ENCODE measurements at places on chromosomes 2 and 18.

GRCh38 chr2:109532728-109533076 is 81.1 kb downstream of the SEPTIN10 start:
- DNase-seq, result no peak

DNA sequence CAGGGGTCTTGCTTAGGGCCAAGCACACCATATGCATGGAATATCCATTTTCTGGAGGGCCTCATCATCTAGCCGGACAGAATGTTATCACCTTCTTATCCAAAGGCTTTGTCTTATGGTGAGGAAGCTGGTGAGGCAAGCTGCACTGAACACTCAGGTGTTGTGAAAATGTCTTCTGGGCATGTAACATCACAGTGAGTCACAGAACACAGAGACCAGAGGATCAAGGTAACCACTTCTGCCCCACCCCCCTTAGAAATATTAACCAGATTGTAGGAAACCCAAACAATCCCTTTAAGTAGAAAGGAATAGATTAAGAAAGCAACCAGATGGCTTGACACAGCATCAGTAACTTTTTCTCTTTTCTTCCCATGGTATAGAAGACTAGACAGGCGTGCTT is 51.1 kb downstream of the MYO5B start:
- DNase-seq, result no peak

- no peak for DNase-seq
These were observed 110.2 kb upstream of the TRIB2 start for GRCh38 chr2:12606472-12607000.

DNA sequence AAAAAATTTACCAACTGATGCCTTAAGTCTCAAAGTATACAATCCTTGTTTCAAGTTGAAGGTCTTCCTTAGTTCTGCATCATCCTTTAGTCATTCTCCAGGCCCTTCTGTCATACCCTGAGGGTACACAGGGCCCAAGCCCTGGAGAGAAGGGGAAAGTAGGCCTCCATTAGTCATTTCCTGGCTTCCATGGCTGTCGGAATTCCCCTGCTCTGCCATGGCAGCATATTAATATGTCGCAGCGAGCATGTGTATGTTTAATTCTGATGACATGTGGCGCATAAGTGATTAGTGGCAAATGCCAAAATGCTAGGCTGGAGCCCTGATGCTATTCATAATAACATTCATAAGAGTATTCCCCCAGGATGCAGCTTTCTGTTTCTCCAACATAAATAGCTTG is 22.1 kb downstream of the GPR39 start:
- DNase-seq, result no peak

GRCh38 chr2:37911296-37911873 is 13.7 kb upstream of the RMDN2 start:
- no peak for DNase-seq

- DNase-seq, result no peak
These were observed 393.9 kb upstream of the ACVR2A start for GRCh38 chr2:147450661-147451510.

DNA sequence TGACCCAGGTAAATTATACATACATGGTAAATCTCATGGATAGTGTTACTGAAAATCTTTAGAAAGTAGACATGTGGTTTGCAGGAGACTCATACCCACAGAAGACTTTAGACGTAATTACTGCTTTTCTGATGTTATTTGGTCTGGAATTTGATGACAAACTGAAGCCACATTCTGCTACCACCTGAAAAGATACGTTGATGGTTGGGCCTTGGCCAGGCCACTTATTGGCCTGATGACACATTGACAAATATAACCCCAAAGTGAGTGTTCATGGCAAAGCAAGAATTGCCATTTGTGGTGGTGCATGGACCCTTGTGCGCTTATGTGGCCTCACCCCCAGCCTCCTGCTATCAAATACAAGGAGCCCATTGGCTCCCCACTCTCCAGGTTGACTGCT is 155.6 kb downstream of the METTL4 start:
- DNase-seq, result no peak

GRCh38 chr18:56167366-56167765 is 471.0 kb downstream of the TXNL1 start:
- no peak for DNase-seq

DNA sequence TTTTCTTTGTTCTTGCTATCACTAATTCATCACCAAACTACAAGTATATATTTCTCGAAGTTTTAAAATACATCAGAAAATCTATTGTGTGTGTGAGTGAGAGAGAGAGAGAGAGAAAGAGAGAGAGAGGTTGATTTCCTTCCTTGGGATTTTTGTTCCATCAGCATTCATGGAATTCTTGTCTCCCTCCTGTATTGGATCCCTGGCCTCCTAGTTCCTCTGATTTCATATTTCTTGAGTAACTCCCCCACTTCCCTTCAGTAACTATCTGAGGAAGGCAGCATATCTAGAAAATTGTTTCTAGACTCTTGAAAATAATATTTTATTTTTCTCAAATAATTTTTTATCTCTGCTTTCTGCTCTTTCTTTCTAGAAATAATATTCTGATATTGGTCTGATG is 13.3 kb upstream of the ACTR2 start:
- no peak for DNase-seq

GRCh38 chr2:2739231-2739795 is 408.2 kb upstream of the MYT1L start:
- no peak for DNase-seq

- no peak for DNase-seq
These were observed 59.4 kb downstream of the OSR1 start for GRCh38 chr2:19299032-19299431.

GRCh38 chr2:127012215-127012614 is 94.7 kb downstream of the BIN1 start:
- no peak for DNase-seq

DNA sequence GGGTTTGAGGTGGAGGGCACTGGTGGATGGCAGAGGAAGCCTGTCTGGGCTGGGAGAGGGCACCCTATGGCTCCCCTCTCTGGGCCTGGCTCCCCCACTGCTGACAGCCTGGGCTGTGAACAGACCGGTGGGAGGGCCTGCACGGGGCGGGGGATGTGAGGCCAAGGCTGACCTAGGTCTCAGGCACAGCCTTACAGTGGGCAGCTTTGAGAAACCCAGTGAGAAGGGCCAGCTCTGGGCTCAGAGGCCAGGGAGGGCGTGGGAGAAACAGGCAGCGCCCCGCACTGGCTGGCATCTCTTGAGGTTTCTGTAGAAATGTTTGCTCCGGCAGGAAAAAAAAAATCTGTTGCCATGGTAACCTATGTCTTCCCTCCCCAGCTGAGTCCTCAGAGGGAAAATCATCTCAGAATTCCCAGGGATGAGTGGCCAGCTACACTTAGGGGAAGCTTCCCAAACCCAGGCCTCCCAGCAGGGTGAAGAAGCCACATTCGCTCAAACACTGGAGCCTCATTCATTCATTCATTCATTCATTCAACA is 71.7 kb upstream of the TAF1B start:
- DNase-seq, result no peak

- DNase-seq, result no peak
These were observed 28.2 kb downstream of the OSBPL1A start for GRCh38 chr18:24369426-24369825.

GRCh38 chr2:119248311-119248710 is 24.7 kb downstream of the STEAP3 start:
- DNase-seq, result no peak

DNA sequence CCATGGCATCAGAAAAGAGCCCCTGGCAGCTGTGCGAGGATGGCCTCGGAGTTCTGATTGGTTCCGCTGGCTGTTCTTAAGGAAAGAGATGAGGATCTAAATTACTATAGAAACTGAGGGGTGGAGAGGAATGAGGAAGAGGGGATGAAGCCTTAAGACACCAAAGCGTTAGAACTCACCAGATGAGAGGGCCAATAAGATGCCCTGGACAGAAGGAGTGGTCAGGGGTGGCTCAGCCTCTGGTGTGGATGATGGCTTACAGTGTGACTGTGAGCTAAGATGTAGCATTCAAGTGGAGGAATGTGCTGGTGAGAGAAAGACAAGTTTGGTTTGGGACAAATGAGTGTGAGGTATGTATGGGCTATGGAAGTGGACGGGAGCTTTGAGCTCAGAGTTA is 97.8 kb downstream of the ZFP36L2 start:
- DNase-seq, result no peak

- no peak for DNase-seq
These were observed 75.5 kb upstream of the ZNF532 start for GRCh38 chr18:58788971-58789875.

DNA sequence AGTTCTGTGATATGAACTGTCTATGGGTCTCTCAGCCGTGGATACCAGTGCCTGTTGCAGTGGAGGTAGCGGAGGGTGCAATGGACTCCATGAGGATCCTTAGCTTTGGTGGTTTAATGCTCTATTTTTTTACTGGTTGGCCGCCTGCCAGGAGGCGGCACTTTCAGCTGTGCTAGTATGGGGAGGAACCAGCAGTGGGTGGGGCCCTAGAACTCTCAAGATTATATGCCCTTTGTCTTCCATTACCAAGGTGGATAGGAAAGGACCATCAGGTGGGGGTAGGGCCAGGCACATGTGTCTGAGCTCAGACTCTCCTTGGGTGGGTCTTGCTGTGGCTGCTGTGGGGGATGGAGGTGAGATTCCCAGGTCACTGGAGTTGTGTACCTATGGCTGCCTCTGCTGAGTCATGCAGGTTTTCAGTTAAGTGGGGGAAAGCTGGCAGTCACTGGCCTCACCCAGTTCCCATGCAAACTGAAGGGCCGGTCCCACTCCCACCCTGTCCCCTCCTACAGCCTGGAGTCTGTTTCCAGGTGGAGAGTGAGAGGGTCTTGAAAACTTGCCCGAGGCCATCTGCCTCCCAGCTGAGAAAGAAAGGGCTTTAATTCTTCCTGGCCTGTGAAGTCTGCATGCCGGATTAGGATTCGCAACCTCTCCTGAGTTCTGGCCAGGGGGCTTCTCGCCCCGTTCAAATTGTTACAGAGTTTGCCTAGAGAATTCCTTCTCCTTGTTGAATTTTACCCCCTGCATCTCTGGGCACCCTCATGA is 14.5 kb downstream of the KCNS3 start:
- DNase-seq, result no peak

- peak; percentile 51 for DNase-seq
These were observed 46.0 kb downstream of the LRRFIP1 start for GRCh38 chr2:237673130-237674001.

DNA sequence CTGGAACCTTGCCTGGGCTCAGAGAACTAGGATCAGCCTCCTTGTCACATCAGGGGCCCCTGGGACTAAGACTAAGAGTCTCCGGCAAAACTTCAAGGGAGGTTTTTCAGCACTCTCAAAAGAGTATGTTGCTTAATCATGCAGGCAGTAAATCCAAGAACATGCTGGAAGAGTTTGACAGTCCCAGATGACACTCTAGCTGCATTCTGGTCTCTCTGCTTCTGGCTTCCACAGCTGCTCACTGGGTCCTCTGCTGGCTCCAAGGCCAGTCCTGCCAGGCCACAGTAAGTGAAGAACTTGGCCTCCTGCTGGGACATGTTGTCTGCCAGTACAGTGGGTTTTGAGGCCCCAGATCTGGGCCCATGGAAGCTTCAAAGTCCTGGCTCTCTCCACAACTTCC is 45.2 kb upstream of the IL1RL1 start:
- DNase-seq, result no peak

DNA sequence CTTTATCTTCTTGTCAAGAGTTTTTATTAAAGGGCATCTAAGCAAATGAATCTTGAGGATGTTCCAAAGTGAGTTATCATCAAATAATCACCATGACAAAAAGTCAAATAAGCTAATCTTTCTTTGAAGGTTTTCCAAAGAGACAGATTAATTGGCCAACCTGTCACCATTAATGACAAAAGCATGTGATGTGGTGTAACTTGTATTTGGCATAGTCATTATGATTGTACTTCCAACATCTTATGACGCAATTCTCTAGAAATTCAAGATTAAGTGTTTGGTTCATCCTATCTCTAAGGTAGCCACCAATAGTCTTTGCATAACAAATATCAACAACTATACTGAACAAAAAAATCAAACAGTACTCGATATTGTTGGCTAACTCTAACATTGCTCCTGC is 28.6 kb downstream of the RBMS1 start:
- no peak for DNase-seq
